EL (cell line): ENCODE measurements at places on chromosomes 16 and 17.
A peak's percentile ranks its signal among the peaks of the same experiment; 100 is the strongest.

DNA sequence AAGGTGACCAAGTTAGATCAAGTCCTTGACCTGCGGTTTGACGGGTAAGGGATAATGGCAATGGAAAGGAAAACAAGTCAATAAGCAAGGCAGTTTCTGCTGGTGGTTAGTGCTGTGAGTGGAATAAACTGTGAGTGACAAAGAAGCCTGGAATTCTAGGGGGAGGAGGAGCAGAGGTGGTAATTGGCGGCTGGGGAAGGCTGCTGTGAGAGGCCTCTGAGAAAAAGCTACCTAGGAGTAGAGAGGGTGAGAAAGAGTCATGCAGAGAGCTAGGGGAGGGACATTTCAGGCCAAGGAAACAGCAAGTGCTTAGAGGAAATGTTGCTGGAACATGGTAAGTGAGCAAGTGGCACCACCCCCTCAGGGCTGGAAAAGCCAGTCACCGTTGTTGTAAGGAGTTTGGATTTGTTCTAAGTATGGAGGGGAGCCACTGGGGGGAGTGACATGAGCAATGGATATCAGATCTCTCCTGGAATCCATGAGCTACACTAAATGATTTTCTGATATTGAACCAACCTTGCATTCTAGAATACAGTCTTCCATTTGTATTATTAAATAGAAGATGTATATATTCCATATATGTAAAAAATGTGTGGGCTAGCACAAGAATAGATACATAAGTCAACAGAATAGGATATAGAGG, 6.7 kb downstream of the NLRC3 start:
- no peak for DNase-seq

GRCh38 chr16:73192232-73192894, 144.4 kb upstream of the ZFHX3 start:
- DNase-seq = no peak

DNA sequence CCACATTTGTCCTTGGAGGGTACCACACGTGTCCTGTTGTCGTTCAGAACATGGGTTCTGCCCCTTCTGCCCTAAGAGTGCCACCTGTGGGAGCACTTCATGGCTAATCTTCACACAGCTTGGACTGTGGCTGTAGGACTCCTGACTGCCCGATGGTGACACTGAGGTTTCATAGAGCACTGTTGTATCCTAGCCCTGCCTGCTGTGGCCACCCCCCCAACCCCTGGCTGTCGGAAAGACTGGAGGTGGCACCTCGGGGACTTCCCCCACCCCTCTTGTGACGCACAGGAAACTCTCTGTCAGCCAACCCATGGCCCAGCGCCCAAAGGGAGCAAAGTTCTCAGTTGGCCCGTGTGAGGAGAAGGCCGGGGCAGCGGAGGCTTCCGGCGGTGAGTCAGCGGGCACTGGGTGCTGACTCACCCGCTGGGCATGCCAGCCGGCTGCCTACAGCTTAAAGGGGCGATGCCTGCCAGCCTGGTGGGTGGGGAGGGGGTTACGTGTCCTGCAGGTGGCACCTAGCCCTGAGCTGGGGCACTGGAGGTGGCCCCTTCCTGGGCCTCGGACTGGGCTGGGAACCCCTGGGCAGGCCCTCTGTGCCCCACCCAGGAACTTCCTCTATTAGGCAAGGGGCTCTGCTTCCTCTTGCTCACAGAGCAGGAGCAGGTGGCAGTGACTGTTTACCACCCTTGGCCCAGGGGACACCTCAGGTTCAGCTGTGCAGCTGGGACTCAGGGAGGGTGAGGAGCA, 3.4 kb downstream of the MAP2K3 start:
- peak; percentile 99 for DNase-seq

GRCh38 chr16:85566561-85567100, 46.5 kb upstream of the GSE1 start:
- no peak for DNase-seq

DNA sequence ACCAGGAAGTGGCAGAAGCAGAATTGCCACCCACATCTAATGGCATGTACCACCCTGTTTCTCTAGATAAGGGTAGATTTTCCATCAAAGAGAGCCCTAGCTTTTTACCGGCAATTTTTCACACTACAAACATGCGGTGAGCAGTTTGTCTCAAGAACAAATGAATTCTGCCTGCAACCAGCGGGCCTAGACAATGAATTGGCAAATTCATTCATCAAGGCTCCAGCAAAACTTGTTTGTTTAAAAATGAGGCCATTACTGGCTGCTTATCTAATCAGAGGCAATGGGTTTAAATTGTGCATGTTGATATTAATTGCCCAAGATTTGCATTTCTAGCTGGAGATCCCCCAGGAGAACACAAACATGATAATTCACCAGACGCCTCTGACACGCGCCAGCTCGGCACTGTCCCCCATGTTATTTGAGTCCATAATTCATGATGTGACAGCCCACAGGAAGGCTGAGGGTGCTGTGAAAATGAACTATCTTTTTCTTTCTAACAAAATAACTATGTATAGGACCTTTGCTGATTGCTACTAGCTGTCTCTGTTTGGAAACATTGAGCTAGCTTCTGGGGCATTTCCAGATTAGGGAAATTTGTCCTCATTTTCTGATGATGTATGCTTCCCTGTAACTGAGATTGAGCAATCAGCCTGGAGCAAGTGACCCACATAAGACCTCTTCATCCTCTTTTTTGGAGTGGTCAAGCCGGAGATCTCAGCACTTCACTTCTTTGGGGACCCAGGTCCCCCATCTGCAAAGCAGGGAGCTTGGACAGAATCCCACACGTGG, 80.8 kb downstream of the CNGB1 start:
- DNase-seq = peak; percentile 51

DNA sequence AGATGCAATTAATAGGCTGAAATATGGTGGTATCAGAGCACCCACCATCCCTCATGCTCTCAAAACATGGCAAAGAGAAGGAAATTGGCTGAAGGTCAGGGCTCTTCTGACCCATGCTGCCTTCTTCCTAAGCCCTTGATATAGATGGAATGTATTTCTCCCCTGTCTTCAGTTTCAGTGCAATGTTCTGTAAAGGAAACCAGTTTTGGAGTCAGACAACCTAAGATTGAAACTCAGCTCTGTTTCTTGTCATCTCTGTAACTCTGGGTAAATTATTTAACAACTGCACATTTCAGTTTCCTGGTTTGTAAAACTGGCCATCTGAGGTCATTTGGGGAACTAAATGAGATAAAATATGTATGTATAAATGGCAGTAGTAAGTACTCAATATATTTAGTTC, 243.9 kb downstream of the CA10 start:
- DNase-seq = no peak

DNA sequence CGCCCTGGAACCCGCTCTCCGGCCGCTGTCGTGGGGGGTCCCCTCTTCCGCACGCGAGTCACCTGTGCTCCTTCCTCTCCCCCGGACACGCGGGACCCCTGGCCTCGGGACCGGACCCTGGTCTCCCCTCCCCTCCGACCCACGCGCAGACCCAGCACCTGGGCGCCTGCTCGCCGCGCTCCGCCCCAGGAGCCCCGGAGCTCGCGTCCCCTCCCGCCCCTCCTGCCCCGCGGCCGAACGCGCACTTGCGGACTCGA, 762 bp downstream of the RAB40B start:
- DNase-seq = no peak

- no peak for DNase-seq
Observed at GRCh38 chr16:67531247-67531646, 2.6 kb downstream of the RIPOR1 start.

DNA sequence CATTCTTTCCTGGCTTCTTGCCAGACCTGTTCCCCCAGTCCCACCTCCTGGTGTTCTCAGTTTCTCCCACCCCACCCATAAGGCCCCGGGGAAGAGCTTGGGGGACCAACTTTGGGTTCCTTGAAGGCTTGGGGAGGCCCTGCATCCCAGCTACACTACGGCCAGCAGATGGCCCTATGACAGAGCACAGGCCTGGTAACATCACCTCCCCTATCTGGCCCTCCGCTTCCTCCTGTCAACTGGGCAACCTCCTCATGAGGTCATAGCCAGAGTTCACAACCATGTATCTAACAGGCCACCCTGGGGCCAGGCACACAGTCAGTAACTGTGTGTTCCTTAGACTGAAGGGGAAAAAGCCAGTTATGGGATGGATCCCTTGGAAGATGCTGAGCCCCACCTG, 31.4 kb downstream of the MYO15A start:
- DNase-seq = peak; percentile 38

DNA sequence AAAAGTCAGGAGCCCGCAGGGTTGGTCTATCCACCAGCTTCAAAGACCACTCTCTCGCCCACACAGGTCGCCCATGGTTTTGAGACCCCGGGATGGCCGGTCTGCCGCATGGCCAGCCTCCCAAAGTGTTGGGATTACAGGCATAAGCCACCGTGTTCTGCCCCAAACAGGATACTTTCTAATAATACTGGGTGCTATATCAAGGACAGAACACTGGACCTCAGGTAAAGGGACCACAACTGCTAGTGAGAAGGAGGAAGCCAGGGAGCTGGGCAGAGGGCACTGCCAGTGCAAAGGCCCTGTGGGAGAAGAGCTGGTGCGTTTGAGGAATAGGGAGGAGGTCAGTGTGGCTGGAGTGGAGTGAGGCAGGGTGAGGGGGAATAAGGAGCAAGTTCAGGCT, 34.1 kb downstream of the IL21R start:
- no peak for DNase-seq

DNA sequence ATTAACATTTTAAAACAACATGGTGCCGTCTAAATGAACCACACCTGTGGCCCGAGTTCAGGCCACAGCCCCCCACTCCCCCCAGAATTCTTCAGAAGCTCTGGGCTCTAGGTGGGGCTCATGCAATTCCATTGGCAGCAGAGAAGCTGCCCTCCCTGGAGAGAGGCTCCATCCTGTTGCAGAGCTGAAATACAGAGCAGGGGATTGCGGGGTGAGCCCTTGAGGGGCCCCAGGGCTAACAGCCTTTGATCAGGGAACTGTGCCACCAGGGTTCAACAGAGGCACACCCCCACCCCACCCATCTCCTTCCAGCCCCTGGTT, 69.3 kb downstream of the ABR start:
- DNase-seq = no peak

GRCh38 chr17:9204637-9205329, 183.5 kb downstream of the NTN1 start:
- no peak for DNase-seq

DNA sequence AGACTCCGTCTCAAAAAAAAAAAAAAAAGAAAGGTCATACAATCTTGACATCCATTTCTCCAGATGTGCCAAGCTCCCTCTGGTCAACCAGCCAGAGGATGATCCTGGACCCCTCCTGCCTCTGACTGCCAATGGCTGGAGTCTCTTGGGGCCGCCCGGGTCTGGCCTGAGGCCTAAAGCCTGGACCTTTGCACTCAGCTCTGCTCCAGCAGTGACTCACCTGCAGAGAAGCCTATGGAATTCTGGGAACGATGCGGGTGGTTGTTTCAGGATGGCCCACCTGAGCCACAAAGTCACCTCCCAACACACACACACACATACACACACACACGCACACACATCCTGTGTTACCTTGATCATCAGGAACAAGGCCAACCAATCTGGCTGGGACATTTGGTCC, 64.0 kb upstream of the DNAH17 start:
- DNase-seq = no peak

- no peak for DNase-seq
Observed at GRCh38 chr16:28875134-28876018, 2.9 kb upstream of the ATP2A1 start.

GRCh38 chr17:60110586-60110985, 31.9 kb upstream of the HEATR6 start:
- no peak for DNase-seq

DNA sequence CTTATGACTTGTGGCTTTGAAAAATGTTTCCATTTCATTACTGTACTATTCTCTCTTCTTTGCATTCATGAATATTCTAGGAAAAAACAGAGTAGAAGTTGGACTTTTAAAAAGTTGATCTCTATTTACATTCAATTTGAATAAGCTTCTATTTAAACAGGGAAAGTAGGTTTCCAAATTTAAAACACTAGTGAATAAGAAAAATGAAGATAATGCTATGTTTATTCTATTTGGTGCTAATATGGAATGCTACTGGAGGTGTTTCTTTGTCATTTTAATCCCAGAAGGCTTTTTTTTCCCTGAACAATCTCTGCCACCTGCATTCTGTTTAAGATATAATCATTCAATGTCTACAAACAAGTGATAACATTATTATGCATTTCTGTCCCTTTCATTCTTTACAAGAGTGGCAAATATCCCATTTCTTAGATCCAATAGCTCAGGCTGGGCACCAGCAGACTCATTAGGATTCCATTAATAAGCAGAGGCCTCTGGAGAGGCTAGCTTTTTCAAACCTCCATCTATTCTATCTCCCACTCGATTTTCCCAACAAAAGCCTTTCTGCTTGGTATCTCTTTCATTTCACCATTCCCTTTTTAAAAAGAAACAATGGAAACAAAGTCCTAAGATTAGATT, 1001.6 kb upstream of the CDH8 start:
- DNase-seq = no peak

DNA sequence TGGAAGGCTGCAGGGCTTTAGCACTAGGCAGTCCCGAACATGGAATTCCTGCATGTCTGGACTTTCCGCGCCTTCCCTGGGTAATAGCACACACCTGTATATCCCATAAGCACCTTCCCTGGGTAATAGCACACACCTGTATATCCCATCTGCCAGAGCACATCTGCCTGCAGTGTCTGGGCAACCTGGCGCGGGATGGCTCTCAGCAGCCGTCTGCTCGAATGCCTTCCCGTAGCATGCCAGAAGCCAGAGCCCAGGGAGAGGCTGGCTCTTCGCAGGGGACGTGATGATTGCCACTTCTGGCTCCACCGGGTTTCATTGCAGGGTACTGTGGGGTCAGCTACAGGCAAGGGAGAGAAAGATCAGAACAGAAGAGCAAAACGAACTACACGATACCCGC, 21.3 kb downstream of the MBTPS1 start:
- DNase-seq = no peak

GRCh38 chr16:89383095-89384003, 107.0 kb downstream of the ANKRD11 start:
- peak; percentile 70 for DNase-seq
